Suppressor macrophage treated with lipopolysaccharide for 4 hours (primary cell): ENCODE measurements at places on chromosomes 12 and 14.
A peak's percentile ranks its signal among the peaks of the same experiment; 100 is the strongest.

- DNase-seq, result peak; percentile 45
Observed at GRCh38 chr14:91338379-91338778, 79.2 kb downstream of the CCDC88C start.

DNA sequence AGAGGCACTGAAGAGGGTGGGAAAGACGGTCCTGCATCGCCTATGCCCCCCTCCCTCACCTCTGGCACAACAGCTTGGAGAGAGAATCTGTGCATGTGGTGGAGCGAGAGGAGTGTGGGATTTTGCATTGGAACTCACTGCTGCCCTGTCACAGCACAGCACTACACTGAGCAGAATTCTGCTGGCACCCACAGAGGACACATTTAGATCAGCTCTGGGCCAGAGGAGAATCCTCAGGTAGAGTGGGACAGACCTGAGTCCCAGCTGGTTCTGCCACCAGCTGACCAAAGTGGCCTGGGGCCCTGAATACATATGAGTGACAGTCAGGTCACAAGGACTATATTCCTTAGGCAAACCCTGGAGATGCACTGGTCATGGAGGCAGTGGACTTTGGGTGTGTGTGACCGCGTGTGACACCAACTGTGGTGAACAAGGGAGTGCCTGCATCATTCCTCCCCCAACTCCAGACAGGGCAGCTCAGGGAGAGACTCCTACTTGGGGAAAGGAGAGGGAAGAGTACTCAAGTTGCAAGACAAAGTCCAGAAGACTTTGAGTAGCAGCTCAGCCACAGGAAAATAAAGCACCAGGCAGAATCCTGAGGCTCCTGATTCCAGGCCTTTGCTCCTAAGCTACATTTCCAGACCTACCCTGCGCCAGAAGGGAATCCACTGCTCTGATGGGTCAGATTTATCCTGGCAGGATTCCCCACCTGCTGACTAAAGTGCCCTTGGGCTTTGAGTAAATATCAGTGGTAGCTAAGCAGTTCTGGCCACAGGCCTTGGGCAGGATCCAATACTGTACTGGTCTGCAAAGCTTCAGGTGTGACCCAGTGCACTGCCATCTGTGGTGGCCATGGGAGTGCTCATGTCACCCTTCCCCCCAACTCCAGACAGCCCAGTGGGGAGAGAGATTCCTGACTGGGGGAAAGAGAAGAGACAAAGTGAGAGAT is 10.6 kb upstream of the ACOT1 start:
- no peak for DNase-seq

GRCh38 chr14:74620497-74620921 is 8.5 kb upstream of the LTBP2 start:
- peak; percentile 25 for DNase-seq

GRCh38 chr12:70919176-70919575 is 1.4 kb downstream of the PTPRR start:
- no peak for DNase-seq

DNA sequence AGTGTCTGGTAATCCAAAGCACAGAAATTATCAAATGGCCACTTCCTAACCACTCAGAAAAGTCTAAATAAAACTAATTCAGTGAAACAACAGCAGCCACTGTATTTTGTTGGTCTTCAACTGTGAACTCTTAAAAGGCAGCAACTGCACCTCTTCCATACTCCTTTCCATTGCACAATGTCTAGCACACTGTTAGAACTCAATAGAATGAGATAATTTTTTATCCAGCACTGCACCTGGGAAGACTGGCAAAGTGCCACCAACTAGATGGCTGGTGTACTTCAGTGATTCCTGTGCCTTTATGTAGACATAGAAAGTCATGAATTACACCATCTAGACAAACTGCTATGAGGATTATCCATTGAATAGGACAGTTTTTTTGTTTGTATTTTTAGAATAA is 26.2 kb downstream of the LGR5 start:
- no peak for DNase-seq

- DNase-seq, result no peak
Observed at GRCh38 chr12:22333713-22334409, 646 bp downstream of the ST8SIA1 start.

GRCh38 chr12:26919216-26919555 is 18.6 kb downstream of the INTS13 start:
- DNase-seq, result no peak

GRCh38 chr12:13044002-13044905 is at the start of gene FAM234B:
TSS of gene FAM234B (plus strand) at chr12:13044381. CDS start at chr12:13044404, 23 bp downstream.
- DNase-seq, result peak; percentile 84

GRCh38 chr14:91252871-91253794 is 8.6 kb upstream of the GPR68 start:
- DNase-seq, result no peak

- DNase-seq, result no peak
Observed at GRCh38 chr14:74572726-74573301, 39.2 kb downstream of the LTBP2 start.

DNA sequence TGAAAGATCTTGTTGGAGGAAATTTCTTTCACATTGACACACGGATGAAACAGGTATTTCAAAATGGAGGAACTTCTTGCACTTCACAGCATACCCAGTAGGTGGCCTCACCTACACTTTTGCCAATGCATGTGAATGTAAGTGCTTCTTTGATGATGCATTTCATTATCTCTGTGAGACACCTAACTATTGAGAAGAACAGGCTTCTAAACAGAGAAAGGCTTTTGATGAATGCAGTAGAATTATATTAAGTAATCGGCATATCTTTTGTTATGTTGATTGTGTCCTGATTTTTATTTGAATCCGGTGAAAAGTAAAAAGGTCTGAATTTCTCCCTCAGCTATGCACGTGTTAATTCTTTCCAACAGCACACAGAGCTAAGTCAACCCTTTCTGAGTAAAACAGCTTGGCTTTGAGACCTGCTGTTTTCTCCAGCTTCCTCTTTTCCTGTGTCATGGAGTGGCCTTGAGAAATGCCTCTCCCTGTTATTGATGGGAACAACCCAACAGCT is 399.0 kb downstream of the NAV3 start:
- peak; percentile 9 for DNase-seq

- no peak for DNase-seq
Observed at GRCh38 chr12:6608592-6609281, 1.6 kb upstream of the CHD4 start.

DNA sequence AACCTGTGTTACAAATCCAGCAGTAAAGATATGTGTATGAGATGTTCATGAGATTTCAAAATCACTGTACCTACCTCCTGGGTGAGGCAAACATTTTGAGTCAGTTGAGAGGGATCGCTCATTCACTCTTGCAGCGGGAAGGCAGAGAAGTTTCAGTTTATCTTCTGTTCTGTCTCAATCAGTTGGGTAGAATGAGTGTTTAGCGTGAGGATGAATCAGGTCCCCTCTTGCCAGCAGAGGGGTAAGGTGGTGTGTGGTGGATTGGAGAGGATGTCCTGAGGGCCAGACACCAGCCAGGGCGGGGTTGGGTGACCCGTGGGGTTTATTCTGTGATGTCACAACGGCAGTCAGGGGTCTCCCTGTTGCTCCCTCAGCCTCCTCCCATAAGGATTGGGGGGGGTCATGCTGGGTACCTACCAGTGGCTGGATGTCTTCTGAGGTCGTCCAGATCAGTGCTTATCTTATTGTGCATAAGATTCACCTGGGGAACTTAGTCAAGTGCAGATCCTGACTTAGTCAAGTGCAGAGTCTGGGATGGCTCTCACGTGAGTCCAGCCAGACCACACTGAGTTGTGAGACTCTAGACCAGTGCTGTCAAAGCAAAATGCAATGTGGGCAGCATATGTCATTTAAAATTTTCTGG is at the start of gene GSG1:
GSG1 (minus strand) TSS at position 277 of the 643 bp plus-strand sequence; CDS start at position 122, 155 bp downstream.
- DNase-seq, result peak; percentile 65

DNA sequence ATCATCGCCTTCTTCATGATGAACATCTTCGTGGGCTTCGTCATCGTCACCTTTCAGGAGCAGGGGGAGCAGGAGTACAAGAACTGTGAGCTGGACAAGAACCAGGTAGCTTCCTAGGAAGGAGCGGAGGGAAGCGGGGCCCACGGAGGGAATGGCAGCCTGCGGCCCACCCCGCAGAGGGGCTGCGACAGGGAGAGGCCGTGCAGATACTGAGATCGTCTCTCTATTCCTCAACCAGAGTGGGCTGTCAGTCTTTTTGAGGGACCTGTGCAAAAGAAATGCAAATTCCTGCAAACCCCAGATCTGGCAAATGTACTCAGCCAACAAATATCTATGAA is 186.2 kb upstream of the FKBP4 start:
- DNase-seq, result no peak

GRCh38 chr14:101313268-101313667 is 248.0 kb upstream of the DIO3 start:
- DNase-seq, result no peak

DNA sequence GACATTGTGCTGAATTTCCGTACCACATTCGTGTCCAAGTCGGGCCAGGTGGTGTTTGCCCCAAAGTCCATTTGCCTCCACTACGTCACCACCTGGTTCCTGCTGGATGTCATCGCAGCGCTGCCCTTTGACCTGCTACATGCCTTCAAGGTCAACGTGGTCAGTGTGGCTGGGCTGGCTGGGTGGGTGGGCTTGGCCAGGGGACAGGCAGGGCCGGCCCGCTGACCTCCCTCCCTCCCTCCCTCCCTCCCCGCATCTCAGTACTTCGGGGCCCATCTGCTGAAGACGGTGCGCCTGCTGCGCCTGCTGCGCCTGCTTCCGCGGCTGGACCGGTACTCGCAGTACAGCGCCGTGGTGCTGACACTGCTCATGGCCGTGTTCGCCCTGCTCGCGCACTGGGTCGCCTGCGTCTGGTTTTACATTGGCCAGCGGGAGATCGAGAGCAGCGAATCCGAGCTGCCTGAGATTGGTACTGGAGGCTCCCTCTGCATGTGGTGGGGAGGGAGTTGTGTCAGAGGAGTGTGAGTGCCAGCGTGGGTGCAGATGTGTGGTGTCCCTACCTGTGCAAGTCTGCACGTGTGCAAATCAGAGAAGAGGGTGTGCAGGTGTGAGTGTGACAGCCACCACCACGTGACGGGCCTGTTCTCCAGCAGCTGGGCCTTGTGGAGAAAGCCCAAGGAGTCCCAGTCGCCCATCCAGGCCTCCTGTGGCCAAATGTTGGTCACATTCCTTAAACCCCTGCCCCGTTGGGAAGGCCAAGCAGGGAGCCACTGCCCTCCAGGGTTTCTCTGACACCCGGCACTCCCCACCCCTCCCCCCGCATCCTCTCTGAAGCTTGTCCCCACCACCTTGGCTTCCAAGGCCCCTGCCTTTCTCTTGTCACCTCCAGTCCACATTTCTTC is 5.3 kb downstream of the KCNH3 start:
- DNase-seq, result no peak

- DNase-seq, result no peak
Observed at GRCh38 chr12:131364903-131365820, 345.7 kb upstream of the SFSWAP start.

DNA sequence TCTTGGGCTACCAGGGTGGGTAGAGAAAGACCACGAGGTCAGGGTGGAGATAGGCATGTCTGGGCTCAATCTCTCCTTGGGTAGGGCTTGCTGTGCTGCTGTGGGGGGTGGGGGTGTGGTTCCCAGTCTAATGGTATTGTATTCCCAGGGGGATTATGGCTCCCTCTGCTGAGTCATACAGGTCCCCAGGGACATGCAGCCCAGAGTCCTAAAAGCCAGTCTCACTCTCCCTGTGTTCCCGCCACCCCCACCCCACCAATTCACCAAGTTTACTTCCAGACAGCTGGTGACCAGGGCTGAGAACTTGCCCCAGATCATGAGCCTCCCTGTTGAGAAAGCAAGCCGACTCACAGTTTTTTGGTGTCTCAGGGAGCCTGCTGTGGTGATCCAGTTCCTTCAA is 367.6 kb downstream of the C12orf75 start:
- no peak for DNase-seq

- peak; percentile 78 for DNase-seq
Observed at GRCh38 chr12:4286228-4286627, 12.7 kb downstream of the CCND2 start.

DNA sequence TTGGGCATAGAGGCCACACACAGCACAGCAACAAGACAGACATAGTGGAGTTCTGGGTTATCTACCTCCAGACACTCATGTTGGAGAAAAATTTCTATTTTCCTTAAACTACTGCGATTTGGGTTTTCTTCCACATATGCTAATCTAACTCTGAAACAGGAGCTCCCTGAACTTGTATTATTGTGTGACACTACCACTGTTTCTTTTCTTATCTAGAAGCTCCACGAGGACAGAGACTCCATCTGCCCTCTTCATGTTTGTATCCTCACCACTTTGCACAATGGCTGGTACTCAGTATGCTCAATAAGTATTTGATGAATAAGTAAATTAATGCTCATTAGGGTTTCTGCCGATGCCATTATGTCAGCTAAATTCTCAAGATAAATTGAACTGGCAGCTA is 218.6 kb downstream of the PAX9 start:
- DNase-seq, result no peak

DNA sequence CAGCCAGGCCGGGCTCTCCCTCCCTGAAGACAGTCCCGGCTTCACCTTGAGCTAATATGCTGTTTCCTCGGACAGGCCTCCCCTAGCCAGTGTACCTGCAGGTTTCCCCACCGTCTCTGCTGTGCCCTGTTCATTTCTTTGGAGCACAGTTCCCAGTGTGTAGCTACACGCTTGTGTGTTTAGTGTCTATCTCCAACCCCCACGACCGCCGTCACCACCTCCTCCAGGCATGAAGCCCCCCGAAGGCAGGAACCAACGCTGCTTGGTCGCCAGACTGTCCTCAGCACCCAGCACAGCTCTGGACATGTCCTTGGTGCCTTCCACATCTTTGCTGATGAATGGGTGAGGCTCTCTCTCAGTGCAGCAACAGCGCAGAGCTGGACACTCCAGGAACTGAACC is 26.2 kb upstream of the PLEKHG6 start:
- DNase-seq, result no peak

DNA sequence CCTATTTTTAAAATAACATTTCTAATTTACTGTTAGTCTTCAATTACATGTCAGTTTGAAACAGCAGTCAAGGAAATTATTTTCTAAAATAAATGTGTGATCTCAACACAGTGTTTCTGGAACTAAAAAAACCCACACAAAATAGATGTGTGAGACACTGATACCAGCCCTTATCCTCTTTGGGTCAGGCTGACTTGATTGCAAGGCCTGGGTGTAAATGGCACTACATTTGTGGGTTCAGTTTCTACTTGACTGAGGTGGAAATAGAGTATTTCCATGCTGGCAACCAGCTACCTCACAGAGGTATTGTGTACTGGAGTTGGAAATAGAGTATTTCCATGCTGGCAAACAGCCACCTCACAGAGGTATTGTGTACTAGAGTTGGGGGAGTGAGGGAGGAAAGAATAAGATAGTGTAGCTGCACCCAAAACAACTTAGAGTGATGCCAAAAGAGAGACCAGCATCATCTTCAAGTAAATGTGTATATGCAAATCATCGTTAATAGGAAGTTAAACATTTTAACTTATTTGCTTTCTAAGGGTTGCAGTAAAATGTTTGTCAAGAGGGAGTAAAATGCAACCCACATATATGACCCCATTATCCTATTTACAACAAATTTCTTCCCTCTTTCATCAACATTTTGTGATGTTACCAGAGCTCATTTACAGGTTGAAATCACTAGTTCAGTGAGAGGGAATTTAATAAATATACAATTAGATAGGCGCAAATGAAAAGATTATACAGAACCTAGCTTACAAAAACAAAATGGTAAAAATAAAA is 10.7 kb upstream of the LYZ start:
- DNase-seq, result peak; percentile 46

GRCh38 chr12:98699586-98699985 is 54.5 kb downstream of the APAF1 start:
- peak; percentile 32 for DNase-seq
